NCI-H2081 treated with DMSO at 0.1 percent for 48 hours (cell line): ENCODE measurements at places on chromosomes 1 and 21.

GRCh38 chr1:102941366-102941947 is 166.9 kb downstream of the COL11A1 start:
- no peak for DNase-seq

GRCh38 chr1:182608236-182608635 is 4.0 kb upstream of the RGS16 start:
- no peak for DNase-seq

GRCh38 chr1:61392409-61393242 is 310.3 kb downstream of the NFIA start:
- no peak for DNase-seq

DNA sequence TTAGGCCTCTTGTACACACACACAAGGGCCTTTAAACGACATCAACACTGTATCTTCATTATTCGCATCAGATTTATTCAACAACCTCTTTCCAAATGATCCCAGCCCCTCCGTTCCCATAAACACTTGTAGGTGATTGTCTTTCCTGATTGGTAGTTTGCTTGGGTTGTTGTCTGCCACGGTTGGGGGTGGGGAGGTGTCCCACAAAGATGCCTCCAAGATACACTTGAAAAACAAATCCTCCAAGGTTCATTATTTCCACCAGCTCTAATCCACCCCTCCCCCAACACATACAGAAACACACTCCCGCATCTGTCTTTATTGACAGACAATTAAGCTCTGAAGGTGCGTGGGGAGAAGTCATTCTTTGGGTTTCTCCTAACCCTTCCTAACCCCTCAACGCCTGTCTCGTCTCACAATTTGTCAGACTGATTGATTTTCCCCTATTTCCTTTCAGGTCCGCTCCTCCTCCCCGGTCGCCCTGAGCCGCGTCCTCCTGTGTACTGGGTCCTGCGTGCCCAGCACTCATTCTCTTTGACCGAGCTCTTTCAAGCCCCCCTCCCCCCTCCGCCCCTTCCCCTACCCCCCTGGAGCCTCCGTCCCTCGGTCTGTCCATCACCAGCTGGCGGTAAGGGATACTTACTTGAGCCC is 1.4 kb downstream of the WDR26 start:
- DNase-seq = no peak

DNA sequence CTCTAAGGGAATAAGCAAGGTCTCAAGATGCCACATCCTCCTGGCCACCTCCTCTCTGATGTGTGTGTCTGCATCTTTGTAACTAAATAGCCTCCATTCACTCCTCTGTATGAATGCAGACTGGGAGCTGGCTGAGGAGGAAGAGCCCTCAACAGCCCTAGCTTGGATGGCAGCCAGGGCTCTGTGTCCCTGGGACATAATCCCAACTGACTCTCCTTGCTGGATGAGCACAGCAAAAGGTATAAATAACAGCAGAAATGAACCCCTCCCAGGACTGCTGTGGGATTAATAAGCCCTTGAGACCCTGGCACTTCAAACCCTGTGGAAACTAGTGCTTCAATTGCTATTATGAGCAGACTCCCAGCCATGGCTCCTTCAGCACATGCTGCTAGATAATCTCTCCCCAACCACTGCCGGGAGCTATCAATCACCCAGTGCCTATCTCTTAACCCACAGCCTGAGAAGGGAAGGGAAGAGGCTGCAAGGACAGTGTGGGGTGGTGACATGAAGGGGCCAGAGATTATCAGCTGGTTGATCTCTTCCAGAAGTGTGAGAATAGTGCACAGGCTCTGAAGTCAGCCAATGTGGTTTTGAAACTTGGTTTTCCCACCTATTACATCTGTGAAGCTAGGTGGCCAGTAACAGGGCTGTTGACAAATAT is 152.2 kb downstream of the TNR start:
- no peak for DNase-seq
